ENCODE measurements at places on chromosomes 11 and 22. TPM values are rescaled to one million over a fixed set of nuclear protein-coding genes. Genes with fewer than 3 reads are reported as not detected.

DNA sequence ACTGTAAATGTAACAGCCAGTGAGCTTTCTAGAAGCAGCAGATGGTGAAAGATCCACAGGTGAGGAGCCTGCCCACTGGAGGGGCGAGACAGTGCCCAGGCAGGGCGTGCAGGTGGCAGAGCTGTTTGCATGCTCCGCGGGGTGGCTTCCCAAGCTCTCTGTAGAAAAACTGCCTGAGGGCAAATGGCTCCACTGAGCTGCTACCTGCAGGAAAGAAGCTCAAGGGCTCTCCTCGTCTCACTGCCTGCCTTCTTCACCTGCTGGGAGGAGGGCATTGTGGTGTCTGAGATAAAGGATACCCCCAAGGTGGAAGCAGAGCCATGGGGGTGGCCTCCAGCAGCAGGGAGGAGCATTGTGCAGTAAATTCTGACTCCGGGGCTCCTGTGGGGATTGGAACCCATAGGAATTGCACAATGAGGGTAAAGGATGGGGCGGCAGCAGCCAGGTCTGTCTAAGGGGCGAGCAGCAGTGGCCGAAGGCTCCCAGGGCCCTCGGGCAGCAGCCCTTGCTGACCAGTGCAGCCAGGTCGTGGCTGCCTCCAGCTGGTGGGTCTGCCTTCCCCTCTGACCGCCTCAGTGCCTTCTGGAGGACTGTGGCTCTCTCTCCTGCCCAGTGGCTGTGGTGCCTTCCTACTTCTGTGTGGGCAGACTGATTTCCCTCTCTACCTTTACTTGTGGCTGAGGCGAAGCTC lies 28.0 kb upstream of the CABP7 start:
- DNase-seq, result no peak

BATF2 gene
- 1.1 TPM for polyA plus RNA-seq

GRCh38 chr11:110988671-110989070 lies 256.9 kb upstream of the POU2AF2 start:
- DNase-seq, result no peak

DNA sequence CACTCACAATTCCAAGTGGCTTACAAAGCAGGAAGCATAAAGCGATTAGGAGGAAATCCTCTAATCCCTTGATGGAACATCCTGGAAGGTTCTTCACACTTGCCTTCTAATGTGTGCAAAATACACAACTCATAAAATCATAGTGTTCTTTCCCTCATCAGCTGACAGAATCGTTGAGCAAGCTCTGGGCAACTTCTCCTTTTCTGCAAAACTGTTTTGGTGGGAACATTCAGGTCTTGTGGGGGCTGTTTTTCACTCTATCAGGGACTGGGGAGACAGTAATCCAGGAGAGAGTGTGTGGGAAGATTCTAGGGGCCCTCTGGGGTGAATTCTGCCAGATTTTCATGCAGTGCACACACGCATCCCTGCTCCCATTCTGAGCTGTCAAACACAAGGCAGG lies 53.2 kb downstream of the IRAG1 start:
- no peak for DNase-seq

FAM180B gene
- polyA plus RNA-seq, result not detected

DNA sequence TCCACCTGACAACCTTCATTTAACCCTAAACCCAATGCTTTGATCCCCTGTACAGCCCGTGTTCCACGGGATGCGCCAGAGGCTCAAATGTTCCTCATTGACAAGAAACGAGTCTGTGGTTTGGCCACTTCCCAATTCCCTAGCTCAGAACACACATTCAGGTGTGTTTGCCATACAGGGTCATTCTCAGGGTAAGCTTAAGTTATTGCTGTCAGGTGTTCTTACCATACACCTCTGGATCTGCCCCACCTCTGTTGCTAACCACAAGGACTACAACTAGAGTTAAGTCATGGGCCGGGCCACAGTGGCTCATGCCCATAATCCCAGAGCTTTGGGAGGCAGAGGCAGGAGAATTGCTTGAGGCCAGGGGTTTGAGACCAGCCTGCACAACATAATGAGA lies 45.6 kb upstream of the POLD3 start:
- DNase-seq, result no peak

ANGPTL5 gene
- polyA plus RNA-seq, result not detected

DNA sequence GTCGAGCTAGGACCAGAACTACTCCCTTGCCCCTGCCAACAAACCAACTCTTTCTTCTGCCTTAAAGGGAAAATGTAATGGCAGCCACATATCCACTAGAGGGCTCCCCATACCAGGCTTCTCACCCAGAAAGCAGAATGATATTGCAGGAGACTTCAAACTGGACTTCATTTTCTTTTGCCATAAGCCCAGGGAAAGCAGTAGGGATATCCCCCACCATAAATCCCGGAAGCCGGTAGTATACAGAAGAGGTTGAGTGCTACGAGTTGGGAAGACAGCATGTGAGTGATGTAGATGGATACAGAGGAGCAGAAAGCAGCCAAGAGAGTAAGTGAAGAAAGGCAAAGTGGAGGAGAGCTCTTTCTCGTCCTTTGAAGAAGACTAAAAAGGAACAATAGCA lies 12.1 kb downstream of the PLAAT5 start:
- DNase-seq, result peak; percentile 14

RFPL2 gene
- polyA plus RNA-seq, result not detected

DNA sequence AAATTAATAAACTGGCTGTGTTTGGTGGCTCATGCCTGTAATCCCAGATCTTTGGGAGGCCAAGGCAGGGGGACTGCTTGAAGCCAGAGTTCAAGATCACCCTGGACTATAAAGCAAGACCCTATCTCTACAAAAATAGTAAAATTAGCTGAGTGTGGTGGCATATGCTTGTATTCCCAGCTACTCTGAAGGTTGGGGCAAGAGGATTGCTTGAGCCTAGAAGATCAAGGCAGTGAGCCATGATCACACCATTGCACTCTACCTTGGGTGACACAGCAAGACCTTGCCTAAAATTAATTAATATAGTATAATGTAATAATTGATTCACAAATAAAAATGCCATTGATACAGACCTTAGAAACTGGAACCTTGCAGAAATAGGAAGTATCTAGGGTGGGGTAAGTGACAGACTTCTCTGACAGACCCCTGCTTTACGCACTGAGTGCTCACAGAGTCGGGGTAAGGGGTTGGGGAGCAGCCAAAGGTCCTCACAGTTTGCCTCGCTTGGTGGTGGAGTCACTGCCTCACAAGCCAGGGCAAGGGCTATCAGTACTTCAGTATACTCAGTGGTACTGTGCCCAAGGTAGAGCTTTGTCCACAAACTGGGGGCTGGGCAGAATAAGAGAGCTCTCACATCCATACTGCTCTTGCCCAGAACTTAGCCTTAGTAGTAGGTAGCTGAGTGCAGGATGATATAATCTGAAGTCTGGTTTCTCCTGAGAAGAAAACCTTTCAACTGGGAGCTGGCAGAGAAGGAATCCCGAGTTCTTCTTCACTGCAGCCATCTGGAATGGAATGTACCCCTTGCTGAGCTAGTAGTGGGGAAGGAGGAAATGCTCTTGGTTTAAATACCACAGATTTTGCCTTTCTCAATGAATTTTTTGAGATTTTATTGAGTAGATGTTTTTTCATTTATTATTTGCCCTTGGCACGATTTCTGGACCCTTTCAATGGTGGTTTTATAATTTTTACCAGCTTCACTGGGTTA lies 65.5 kb downstream of the EMSY start:
- DNase-seq, result peak; percentile 12

- DNase-seq, result no peak
These were observed 22.3 kb upstream of the TMEM191C start for GRCh38 chr22:21444701-21445436.

GRCh38 chr22:29958170-29958569 lies 75.2 kb downstream of the MTMR3 start:
- DNase-seq, result no peak

- no peak for DNase-seq
These were observed 5.7 kb upstream of the FLI1 start for GRCh38 chr11:128688031-128688713.

DNA sequence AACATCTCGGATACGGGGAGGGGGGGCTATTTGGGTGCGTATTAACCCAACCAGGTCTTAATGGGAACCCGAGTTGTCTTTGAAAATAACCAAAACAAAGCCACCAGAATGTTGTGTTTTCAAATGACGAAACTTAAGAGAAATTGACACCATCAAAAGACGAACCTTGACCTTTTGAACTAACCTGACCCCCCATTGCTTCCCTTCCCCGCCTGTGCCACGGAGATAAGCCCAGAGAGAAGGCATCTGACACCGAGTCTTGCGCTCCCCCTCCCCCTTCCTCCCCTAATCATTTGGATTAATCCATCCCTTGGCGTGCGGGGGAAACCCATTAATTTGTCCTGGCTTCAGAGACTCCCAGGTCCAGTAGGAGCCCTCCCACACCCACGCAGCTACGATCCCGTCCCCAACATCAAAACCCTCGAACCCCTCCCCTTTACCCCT lies 4.5 kb upstream of the GCAT start:
- no peak for DNase-seq

OR4D11 gene
- not detected for polyA plus RNA-seq

GRCh38 chr11:67351275-67352005 lies 1.9 kb downstream of the POLD4 start:
- no peak for DNase-seq

- DNase-seq, result no peak
These were observed 129.5 kb upstream of the TBCEL start for GRCh38 chr11:120894202-120894985.

DNA sequence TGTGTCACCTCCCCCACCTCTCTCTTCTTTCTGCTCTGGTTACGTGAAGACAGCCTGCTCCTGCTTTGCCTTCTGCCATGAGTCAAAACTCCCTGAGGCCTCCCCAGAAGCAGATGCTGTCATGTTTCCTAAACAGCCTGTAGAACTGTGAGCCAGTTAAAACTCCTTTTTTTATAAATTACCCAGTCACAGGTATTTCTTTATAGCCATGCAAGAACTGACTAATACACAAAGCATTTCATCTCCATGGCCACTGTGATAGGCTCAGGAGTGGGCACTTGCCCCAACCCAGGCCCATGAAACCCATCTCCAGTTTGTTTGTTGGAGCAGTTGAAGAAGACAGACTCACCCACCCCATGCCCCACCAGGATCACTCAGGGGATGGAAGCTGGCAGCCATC lies 253.3 kb upstream of the ISX start:
- peak; percentile 17 for DNase-seq

DNA sequence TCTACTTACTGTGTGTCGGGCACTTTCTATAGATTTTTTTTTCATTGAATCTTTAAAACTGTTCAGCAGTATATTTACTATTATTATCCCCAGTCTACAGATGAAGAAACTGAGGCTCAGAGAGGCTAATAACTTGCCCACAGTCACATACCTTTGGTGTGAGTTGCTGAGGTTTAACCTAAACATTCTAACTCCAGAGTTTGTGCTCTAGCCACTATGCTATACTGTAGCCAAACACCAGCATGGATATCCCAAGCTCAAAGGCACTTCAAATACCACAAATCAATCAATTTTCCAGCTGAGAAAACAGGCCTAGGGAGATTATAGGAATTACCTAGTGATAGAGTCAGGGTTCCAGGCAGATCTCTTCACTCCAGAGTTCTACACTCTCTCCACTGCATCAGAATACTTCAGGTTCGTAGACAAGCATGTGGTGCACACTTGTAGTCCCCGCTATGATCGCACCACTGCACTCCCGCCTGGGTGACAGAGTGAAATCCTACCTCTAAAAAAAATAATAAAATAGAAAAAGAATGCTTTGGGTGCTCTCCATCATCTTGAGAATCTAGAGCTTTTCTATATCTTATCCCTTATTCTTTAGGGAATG lies 20.4 kb upstream of the UPB1 start:
- no peak for DNase-seq
